ENCODE measurements at places on chromosomes 2 and 18. TPM values are rescaled to one million over a fixed set of nuclear protein-coding genes. Genes with fewer than 3 reads are reported as not detected.

The FAM110C gene
- total RNA-seq: not detected

The SCN3A gene
- total RNA-seq: not detected

The MEP1B gene
- total RNA-seq: 0.19 TPM

The PARD3B gene
- 7.0 TPM for total RNA-seq

The HOXD12 gene
- not detected for total RNA-seq

The MRO gene
- total RNA-seq: not detected

The CHRNG gene
- total RNA-seq: not detected

The FAM161A gene
- 2.1 TPM for total RNA-seq

The TTN gene
- 0.66 TPM for total RNA-seq

The KCNJ3 gene
- total RNA-seq: not detected
